Activated T-helper 1 cell treated with Interleukin-2 at 50 U/mL for 16 hours (primary cell): ENCODE measurements at places on chromosomes 12 and 14.

DNA sequence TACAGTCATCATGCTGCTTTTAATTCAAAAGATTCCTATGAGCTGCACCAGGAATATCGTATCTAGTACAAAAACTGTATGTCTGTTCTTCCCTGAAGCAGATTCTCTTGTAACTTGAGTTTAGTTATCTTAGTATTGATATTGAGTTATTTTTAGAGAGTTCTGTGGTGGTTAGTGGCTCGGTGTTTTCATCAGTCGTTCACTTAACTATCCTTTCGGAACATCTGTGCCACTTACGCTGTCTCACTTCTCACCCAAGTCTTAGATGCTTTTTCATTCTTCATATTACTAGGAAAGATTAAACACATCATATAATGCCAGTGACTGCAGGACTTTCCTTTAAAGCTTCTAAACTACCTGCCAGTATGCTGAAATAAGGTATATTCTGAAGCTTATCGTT is 251.0 kb downstream of the FBXL14 start:
- DNase-seq: no peak

GRCh38 chr14:35631071-35631805 is 97.3 kb downstream of the INSM2 start:
- no peak for DNase-seq

GRCh38 chr12:106980944-106981343 is 6.0 kb downstream of the MTERF2 start:
- DNase-seq: no peak

DNA sequence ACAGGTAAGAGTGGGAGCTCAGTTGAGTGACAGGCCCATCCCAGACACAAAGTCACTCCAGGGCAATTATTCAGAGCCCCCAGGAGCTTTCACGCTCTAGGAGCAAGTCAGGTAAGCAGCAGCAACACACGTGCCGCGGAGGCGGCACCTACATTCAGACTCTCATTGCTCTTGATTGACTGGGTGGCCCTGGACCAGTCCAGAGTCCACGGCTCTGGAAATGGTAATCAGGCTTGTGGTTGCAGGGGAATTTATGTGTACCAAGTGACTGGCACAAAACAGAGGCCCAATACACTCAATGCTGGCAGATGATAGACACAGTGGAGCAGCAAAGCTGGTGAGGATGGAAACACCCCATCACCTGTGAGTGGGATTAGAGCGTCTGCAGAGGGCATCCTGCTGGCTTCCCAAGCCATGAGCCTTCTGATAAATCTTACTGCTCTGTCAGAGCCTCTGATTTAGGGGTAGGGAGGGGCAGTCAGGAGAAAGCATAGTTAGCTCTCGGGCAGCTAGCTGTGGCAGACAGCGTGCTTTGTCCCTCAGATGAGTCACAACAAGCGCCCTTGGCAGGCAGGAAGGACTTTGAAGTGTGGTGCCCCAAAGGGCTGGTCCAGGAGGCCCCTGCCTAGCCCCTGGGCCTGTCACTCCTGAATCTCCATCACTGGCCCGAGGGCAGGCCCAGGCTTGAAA is 344.7 kb downstream of the CACNA1C start:
- no peak for DNase-seq

DNA sequence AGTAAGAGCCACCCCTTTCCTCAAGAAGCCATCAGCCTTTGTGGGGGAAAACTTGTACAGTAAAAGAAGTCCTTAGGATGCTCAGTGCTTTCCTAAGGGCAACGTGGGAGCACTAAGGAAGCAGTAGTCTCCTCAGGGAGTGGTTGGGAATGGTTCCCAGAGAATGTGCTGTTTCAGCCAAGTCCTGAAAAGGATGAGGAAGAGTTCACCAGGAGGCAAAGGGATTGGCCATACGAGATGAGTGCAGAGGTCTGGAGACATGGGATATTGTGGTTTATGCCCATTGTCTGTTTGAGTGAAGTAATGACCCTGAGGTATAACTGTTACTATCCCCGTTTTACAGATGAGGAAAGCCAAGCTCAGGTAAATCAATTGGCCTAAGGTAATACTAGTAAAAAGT is 86.0 kb upstream of the ATF1 start:
- no peak for DNase-seq

- no peak for DNase-seq
These were observed 19.5 kb upstream of the SPIC start for GRCh38 chr12:101455685-101456084.

- no peak for DNase-seq
These were observed 14.8 kb upstream of the PTHLH start for GRCh38 chr12:27987331-27987730.

GRCh38 chr12:91432089-91432488 is 249.5 kb upstream of the DCN start:
- DNase-seq: no peak

- DNase-seq: no peak
These were observed 42.4 kb upstream of the CLMN start for GRCh38 chr14:95362138-95362494.

DNA sequence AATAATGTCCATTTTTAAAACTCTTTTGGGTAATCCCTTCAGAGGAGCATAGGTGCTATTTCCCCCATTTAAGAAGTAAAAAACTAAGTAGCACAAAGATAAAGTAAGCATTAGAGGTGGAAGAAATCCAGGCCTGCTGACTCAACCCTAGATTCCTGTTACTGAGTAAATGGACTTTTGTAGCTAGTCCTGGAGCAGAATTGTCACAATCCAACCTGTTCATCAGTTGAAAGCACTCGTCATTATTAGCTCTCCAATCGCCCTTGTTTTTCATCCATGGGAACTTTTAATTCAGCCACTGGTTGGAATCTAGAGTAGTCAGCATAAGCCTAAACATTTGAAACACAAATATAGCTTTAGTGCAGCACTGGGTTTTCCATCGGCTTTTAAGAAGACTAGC is 139.5 kb upstream of the AMIGO2 start:
- no peak for DNase-seq

- DNase-seq: no peak
These were observed 291.7 kb upstream of the FAR2 start for GRCh38 chr12:28857369-28857768.

- no peak for DNase-seq
These were observed 93.4 kb downstream of the SLC41A2 start for GRCh38 chr12:104864668-104865067.

DNA sequence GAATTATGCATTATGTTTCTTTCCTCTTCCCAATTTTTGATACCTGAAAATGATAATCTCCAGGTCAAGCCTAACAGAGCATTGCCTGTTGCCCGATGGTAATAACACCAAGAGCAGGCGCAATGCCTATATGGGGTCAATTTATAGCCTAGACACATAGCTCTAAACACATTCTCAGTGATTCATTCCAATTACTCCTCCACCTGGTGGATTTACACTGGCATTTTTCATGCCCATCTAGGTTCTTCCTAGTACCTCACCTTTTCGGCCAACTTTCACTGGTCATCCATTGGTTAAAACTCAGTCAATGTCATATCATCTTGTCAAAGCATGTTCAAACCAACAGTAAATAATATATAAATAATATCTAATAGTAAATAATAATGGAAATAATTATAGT is 53.1 kb downstream of the EIF2S3B start:
- DNase-seq: no peak

- DNase-seq: no peak
These were observed 26.7 kb upstream of the RAB21 start for GRCh38 chr12:71727958-71728357.

DNA sequence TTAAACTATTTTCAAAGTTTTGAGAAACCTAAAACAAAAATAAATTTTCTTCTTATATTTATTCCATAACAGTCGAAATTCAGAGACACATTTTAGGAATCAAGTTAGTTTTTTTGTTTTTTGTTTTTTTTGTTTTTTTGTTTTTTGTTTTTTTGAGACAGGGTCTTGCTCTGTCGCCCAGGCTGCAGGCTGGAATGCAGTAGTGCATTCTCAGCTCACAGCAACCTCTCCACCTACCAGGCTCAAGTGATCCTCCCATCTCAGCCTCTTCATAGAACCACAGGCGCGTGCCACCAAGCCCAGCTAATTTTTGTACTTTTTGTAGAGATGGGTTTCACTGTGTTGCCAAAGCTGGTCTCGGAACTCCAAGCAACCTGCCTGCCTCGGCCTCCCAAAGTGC is 18.5 kb upstream of the DNAAF2 start:
- no peak for DNase-seq

DNA sequence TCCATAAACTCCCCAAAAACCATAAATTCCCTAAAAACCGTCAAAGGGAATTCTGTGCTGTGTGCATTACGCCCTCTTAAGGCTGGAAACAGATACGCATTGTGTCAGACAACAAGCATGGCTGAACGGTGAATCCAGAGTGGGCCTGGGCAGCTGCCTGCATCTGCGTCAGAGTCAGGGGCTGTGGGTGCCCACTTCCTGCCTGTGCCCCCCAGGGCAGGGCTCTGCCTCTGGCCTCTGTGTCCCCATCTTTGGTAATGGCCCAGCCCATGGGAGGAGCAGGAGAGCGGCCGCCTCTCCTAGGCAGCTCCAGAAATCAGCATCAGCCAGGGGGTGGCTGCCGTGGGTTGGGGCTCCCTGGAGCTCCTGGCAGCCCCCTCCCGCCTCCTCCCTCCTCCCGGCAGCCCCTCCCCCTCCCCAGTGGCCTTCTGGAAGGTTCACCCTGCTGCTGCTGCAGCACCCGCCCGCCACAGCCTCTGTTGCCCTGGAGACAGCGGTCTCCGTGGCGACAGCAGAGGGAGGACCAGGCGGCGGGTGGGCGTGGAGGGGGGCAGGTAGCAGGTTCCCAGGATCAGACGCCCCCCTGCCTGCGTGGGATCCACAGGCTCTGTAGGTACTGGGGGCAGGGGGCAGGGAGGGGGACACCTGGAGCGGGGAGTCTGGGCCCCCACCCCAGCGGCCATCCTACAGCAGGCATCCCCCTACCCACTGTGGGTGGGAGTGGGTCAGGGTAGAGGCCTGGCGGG is 5.9 kb downstream of the MMP17 start:
- no peak for DNase-seq

DNA sequence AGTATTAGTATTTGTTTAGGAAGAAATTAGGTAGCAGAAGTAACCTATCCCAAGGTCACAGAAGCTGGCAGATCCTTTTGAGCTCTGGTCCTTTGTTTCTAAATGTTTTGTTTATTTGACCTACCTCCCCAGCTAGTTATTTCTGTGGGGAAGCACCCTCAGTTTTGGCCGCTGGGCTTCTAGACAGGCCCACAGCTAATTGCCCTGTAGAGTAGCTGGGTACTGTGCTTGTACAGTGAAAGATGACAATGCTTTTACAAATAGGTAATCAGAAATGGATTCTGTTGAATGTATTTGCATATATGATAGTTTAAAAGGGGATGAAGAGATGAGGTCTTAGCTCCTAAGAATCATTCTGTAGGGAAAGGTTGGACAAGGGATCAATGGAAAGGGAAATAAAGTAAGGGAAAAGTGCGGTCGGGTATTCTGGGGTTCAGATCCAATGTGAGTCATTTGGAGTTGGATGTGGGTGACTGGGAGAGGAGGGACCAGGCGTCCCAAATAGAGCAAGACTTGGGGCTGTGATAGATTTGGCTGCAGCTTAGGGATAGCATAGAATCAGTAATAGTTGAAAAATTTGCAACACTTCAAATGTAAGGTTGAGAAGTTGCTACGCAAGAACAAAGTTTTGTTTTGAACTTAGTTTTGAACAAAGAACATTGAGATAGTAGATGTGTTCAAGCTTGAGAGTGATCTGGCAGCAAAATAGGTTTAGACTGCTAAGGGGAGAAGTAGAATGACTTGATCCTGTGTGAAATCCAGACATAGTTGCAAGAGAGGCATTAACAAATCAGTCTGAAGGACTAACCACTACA is 3.6 kb downstream of the NUDT4 start:
- DNase-seq: no peak

DNA sequence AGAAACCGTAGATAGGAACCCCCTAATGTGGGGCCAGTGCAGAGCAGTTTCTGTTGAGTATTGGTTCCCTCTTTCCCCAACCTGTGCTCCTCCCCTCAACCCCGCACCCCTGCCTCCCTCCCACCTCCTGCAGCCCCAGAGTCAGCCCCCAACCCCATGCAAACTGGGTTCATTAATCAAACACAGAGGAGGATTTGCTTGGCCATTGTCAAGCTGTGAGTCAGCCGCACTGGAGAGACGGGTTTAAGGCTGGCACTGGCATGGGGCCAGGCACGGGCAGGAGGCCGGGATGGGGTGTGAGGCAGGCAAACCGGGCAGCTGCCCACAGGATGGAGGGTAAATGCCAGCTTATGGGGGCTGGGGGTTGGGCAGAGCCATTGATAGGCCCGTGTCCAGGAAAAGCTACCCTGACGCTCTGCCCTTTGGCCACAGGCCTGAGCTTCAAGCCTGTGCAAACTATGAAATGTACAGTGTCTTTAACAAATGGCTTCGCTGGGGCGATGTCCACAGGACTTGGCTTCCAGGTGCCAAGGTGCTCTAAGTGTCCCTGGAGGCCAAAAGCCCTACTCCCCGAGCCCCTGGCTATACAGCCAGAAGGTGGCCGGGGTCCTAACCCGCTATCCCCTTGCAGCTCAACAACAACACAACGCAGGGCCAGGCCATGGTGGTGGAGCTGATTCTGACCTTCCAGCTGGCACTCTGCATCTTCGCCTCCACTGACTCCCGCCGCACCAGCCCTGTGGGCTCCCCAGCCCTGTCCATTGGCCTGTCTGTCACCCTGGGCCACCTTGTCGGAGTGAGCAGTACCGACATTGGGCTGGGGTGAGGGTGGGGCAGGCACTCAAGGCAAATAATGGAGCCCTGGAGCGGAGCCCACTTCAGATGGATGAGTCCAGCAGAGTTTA is 1.4 kb downstream of the AQP5 start:
- no peak for DNase-seq

GRCh38 chr14:71481021-71481654 is 451.1 kb upstream of the RGS6 start:
- no peak for DNase-seq

DNA sequence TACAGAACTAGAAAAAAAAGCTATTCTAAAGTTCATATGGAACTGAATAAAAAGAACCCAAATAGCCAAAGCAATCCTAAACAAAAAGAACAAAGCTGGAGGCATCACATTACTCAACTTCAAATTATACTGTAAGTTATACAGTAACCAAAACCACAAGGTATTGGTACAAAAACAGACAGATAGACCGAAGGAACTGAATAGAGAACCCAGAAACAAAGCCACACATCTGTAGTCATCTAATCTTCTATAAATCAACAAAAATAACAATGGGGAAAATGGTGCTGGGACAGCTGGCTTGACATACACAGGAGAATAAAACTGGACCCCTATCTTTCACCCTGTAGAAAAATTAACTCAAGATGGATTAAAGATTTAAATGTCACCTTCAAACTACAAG is 38.1 kb upstream of the CMKLR1 start:
- no peak for DNase-seq
